Posterior cingulate gyrus (tissue), 11 donors: ENCODE measurements at places on chromosomes 16 and 17.

DNA sequence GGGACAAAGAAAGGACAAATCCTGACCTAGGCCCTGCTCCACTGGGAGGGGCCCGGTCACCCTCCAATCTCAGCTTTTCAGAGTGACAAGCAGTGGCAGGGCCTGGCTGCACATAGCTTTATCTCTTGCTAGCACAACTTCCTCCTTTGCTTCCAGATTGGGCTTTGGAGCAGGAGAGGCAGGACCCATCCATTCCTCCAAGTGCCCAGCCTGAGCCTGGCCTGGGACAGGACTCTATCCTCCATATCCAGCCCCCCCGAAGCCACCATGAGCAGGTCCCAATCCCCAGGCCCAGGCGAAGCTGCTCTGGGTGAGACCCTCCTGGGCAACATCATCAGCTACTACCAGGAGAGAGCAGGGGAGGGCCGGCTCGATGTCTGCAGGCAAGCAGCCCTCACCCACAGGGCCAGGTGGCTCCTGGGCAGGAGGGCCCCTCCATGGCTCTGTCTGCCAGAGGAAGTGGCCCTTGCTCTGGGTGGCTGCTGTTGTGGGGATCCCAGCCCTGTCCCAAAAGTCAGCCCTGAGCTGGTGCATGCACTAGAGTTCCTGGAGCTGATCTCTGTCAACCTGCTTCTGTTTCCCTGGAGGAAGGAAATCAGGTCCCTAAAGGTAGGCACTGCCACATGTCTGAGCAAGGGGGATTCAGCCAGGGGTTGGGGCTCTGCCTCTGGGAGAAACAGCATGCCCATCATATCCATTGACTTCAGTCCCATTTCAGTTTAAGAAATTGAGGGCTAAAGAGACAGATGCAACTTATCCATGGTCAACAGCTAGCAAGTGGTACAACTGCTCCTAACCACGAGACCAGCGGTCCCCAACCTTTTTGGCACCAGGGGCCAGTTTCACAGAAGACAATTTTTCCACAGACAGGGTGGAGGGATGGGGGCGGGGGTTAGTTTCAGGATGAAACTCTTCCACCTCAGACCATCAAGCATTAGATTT, 58.9 kb downstream of the TK2 start:
- no peak for DNase-seq

- DNase-seq, result no peak
These were observed 22.3 kb downstream of the TMC6 start for GRCh38 chr17:78106211-78106610.

DNA sequence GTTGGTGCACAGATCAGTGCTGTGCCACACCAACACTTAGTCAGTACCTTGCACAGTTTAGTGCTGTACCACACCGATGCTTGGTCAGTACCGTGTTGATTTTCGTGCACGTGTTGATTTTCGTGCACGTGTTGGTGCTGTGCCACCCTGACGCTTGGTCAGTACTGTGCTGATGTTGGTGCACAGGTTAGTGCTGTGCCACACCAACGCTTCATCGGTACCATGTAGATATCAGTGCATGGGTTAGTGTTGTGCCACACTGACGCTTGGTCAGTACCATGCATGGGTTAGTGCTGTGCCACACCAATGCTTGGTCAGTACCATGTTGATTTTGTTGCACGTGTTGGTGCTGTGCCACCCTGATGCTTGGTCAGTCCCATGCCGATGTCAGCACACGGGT, 103.5 kb downstream of the NPIPB11 start:
- no peak for DNase-seq

DNA sequence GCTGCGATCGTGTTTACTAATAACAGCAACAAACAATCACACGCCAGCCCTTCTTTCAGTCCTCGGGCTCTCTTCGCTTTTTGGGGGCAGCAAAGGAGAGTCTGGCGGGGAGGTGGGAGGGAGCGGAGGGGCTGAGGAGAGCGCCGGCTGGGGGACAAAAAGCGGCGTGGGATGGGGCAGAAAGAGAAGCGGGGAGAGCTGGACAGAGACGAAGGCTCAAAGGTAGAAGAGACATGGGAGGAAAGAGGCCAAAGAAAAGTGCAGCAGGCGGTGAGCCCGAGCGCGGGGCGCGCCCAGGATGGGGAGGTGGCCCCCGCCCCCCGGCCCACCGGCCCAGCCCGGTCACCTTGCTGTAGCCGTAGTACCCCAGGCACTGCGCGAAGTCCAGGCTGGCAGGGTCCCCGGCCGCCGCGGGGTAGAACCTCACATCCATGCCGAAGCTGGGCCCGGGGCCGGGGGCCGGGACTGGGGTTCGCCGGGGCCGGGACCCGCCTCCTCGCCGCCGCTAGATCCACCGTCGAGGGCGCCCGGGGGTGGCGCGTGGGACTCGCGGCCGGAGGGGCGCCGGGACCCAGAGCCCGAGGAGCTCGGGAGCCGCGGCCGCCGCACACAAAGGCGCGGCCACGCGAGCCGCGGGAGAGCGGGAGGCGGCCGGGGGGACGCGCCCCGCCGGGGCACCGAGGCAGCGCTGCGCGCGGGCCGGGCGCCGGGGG, 496 bp downstream of the TOX3 start:
- DNase-seq, result peak; percentile 69

DNA sequence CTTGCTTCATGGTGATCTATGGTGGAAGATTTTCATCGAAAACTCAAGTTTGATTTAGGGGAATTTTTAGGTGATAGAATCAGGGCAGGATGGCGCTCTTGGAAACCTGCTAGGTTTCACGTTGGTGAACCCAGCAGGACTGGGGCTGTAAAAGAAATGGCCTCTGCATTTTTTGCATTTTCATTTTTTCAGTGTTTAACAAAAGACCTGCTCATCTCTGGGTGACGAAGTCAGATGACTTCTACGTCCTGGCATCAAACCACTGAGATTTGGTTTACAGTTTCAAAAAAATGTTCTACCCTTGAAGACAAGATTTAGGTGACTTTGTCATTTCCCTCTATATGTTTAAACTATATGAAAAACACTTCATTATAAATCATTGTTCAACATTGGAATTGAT, 1.9 kb downstream of the PGS1 start:
- no peak for DNase-seq

GRCh38 chr16:67111951-67112444, 2.3 kb downstream of the PHAF1 start:
- DNase-seq, result no peak

GRCh38 chr17:61460796-61461585, 8.8 kb downstream of the TBX4 start:
- no peak for DNase-seq

DNA sequence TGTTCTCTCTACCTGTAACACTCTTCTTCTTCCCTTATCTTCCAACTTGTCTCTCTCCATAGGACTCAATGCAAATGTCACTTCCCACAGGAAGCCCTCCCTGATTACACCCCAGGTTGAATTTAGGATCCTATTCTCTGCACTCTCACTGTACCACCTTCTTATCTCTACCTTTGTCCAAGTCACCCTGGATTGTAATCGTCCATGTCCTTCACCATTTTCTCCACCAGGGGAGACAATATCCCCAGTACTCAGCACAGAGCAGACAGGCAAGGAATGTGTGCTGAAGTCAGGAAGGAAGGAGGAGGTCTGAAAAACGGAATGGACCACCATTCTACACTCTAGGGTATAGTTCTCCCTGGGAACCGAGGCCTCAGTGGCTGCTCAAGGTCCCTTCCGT, 14.2 kb downstream of the C16orf82 start:
- DNase-seq, result no peak
